ENCODE measurements at places on chromosomes 6 and 20.

DNA sequence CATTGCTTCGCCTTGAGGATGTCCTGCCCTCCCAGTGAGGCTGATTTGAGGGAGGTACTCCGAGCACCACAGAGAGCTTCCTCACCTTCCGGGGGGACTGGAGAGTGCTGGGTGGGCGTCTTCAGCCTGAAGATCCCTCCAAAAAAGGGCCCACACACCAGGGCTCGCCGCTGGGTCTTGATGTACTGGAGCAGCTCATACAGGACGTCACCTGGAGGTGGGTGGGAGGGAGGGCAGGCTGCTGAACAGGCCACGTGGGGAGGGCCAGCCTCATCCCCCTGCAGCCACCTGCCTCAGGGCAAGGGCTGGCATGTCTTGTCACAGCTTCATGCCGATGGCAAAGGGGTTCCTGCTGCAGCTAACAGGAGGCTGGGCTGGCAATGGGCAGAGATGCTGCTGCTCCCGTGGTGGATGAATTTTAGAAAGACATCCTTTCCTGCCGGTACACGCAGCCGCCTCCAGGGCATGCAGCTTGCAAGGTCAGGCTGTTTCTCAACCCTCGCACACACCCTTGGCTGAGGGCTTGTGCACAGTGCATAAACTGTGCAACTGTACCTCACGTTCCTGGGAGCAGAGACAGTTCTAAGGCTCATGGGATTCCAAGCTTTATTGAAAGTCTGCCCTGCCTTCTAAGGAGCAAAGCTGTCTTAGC, 14.0 kb downstream of the ETV7 start:
- DNase-seq, result no peak

- no peak for DNase-seq
These were observed 2.0 kb downstream of the PI3 start for GRCh38 chr20:45176526-45177267.

GRCh38 chr20:39713076-39713840, 751.1 kb downstream of the DHX35 start:
- no peak for DNase-seq

GRCh38 chr6:158624684-158625682, 19.6 kb downstream of the DYNLT1 start:
- DNase-seq, result no peak

DNA sequence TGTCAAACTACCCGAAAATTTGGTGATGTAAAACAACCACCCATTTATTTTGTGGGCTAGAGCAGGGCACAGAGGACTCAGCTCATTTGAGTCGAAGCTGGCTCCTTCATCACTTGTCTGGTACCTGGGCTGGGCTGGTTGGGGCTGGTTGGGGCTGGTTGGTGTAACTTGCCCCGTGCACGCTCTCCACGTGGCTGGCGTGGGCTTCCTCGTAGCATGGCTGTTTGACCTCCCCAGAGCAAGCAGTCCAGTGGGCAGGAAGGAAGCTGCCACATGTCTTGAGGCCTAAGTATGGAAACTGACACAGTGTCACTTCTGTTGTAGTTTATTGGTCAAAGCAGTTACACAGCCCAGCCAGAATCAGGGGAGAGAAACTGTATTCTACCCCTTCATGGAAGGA, 27.1 kb downstream of the BCAS4 start:
- DNase-seq, result no peak

- DNase-seq, result no peak
These were observed 107.9 kb downstream of the GPX5 start for GRCh38 chr6:28633445-28634215.

Data from posterior cingulate gyrus (tissue), 11 donors.